ENCODE measurements at places on chromosomes 5 and 9.

GRCh38 chr5:136123236-136123768 is 9.3 kb upstream of the SMAD5 start:
- DNase-seq, result no peak

DNA sequence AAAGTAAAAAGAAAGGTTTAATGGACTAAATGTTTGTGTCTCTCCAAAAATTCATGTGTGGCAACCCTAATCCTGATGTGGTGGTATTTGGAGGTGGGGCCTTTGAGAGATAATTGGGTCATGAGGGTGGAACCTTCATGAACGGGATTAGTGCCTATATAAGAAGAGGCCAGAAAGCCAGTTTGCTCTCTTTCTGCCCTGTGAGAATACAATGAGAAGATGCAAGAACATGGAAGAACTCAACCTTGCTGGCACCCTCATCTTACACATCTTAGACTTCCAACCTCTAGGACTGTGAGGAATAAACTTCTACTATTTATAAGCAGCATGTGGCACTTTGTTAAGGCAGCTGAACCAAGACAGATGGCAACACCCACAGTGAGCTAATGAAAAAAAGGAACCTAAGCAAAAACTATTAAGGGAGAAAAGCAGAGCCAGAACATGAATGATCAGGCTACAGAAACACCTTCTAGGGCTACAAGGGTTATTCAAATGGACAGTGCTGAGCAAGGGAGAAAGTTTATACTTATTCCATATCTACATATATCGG is 159.5 kb downstream of the PLK2 start:
- DNase-seq, result no peak

DNA sequence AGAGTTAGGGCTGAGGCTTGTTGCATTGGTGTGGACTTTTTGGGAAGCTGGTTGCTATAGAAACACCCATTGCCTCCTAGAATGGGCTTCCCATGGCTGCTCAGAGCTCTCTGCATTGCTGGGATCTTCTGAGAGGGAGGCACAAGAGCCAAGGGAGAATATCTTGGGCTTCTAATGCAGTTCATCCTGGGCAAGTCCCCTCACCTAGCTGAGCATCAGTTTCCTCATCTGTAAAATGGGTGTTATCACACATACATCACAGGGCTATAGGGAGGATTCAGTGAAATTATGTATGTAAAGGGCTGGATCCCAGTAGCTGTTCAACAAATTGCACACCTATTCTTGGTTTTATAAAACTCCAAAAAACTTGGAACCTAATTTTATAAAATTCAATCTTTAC is 106.1 kb upstream of the ALDH1B1 start:
- no peak for DNase-seq

DNA sequence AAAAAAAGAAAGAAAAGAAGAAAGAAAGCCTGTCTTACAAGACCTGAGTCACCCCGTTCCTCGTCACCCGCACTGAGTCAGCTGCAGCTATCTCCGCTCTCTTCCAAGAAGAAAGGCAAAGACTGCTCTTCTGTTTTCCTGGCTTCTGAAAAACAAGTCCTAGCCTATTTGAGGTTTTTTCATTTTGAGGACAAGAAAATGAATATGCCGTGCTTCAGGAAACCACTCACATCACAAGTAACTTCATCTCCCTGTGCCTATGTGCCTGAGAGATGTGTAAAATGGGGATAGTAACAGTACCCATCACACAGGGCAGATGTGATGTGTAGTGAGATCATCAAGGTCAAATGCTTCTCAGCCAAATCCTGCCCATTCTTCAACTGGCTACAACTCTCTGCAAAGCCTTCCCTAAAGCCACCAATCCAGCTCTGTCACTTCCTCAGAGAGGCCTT is 78.4 kb downstream of the GLDC start:
- no peak for DNase-seq

- no peak for DNase-seq
Observed at GRCh38 chr5:59798862-59799667, 94.5 kb downstream of the PDE4D start.

DNA sequence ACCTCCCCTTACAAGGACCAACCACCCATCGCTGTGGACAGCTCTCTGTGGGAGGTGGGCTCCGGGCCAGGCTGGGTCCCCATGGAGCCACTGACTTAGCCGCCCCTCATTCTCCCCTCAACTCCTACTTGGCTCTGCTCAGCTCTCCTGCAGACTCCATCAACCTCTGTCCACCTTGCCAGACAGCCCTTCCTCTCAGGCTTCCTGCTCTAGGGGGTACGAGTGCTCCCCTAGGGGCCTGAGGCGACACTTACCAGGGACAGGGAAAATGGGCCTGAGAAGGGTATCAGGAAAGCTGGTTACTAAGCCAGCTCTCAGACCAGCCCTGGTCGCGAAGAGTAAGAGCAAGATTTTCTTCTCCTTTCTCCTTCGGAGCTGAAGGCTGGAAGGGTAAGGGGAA is 43.9 kb downstream of the SHB start:
- no peak for DNase-seq

GRCh38 chr5:114192108-114192507 is 169.8 kb upstream of the KCNN2 start:
- no peak for DNase-seq
